HFF-Myc (cell line): ENCODE measurements at places on chromosomes 6 and 20.

- DNase-seq: no peak
Observed at GRCh38 chr20:2210646-2211552, 84.9 kb upstream of the TGM3 start.

DNA sequence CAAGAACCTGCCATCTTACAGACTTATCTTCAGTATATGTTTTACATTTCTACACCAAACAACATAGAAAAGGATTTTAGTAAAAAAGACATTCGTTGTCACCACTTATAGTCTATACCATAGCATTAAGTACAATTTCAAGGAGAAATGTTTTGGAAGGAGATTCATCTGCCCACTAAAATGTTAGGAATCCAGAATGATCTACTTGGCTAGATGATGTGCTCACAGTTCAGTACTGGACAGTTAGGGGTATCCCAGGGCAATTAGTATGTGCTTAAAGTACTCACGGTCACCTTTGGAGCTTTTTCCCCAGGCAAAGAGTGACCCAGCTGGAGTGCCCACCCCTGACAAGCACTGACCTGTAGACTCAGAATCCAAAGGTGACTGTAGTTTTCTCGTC is 222.9 kb downstream of the SLC24A3 start:
- no peak for DNase-seq

GRCh38 chr20:45365444-45365970 is 2.6 kb downstream of the SYS1 start:
- no peak for DNase-seq

DNA sequence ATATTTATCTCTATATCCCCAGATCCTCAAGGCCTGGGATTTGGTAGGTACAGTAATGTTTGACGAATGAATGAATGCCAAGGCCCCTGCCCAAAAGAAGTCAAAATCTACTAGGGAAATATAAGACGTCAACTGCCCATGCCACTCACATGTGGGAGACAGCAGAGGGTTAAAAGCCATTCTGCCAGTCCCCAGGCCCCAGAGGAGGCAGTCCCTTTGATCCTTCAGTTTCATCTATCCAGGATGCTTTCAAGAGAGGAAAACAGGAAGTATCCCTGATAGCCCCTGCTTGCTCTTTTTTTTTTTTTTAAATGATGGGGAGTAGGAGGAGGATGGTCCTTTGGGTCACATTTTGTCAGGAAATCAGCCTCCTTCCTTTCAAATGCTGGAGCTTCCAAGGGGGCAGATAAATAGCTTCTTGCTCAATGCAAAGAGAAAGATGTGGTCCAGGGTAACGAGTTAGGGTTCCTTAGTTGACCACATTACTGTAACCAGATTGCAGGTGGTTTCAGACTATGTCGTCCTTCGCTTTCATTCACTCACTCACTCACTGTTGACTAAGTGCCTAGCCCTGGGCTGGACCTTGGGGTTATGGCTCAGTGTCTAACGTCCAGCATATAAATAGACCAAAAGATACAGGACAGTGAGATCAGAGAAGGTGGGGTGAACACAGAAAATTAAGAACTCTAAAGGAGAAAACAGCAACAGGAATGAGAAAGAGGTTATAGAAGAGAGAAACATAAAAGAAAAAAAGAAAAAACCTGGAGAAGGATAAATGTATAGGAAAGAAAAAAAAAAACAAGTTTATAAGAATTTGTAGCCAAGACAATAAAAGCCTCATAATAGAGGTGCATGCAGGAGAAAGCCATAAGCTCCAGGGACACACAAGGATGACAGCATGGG is 64.6 kb upstream of the PIM1 start:
- no peak for DNase-seq

DNA sequence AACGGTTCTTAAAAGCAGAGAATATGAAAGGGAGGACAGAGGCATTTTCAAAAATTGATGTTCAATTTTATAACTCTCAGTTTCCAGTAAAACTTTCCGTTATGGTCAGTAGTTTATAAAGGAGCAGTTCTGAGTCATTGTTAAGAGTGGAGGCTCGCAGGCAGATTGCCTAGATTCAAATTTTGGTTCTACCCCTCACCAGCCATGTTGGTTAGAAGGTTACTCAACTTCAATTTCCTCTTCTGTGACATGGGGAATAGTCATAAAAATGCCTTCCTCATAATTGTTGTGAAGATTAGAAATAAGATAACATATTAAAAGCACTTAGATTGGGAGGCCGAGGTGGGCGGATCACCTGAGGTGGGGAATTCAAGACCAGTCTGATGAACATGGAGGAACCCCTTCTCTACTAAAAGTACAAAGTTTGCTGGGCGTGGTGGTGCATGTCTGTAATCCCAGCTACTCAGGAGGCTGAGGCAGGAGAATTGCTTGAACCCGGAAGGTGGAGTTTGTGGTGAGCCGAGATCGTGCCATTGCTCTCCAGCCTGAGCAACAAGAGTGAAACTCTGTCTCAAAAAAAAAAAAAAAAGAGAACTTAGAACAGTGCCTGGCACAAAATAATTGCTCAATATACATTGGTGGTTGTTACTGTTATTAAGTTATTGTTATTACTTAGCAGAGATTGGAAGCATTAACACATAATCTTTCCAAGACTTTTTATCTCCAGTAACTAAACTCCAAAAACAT is 348.9 kb downstream of the NRN1 start:
- no peak for DNase-seq

GRCh38 chr6:22302838-22303237 is 6.0 kb upstream of the PRL start:
- no peak for DNase-seq

- no peak for DNase-seq
Observed at GRCh38 chr6:82570083-82570482, 206.5 kb downstream of the TPBG start.

GRCh38 chr20:24134284-24134683 is 145.7 kb upstream of the GGTLC1 start:
- no peak for DNase-seq

DNA sequence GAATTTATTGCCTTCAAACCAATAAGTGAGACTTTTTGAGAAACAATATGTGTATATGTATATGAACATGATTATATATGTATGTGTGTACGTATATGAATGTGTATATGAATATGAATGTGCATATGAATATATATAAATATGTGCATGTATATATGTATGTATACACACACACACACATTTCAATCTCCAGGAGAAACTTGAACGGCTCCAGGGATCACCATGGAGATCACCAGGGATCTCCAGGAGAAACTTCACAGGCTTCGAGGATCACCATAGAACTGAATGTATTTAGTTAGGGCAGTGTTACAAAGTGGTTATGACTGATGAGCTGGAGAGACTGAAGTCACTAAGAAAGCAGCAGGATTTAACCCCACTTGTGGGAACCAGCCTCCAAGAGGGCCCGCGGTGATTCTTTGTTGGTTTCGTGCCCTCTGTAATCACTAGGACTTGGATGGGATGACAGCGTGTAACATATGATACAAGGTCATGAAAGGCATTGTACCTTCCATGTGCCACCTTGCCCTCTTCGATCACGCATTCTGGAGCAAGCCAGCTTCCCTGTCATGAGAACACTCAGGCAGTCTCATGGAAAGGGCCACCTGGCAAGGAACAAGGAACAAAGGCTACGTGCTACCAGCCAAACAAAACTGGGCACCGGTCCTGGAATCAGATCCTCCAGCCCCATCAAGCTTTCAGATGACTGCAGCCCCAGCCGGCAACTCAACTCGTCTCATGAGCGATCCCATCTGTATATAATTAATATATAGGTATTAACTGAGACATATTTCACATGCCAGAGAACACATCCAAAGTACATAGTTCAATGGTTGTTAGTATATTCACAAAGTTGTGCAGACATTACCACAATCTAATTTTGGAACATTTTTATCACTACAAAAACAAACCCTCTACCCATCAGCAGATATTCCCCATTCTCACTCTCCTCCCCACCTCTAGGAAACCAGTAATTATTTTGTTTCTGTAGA is 8.6 kb downstream of the FAM50B start:
- DNase-seq: no peak
